D721Med (cell line): ENCODE measurements at places on chromosomes 16 and 17.

DNA sequence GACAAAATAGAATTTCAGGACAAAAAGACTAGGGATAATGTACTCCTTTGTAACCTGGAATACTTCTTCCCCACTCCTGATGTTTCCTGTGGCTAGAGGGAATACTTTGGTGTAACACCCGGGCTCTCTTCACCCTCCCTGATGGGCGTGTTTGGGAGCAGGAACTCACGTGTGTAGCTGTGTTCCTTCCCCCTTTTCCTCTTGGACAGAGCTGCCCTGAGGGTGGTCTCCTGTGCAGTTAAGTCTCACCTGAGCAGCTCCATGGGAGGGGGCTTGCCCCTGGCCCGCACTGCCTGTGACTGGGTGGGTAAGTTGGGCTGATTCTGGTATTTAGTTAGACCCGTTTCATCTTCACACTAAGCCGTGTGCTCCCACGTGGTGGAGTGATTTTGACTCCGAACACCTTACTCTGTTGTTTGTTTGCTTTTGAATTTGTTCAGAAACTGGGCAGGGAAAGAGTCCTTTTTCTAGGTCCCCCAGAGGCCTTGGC is 87.9 kb downstream of the OR1D5 start:
- no peak for DNase-seq

DNA sequence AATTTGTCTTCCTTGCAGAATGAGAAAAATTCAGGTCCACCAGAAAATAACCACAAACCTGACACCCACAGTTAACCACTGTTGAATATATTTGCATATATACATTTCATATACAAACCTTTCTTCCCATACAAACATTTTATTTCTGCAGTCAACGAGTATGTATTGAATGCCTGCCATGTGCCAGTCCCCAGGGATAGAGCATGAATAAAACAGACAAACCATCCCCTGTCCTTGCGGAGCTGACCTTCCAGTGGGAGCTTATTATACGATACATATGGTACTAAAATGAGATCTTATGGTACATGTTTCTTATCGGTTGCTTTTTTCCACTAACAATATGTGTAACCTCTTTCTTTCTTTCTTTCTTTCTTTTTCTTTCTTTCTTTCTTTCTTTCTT is 116.7 kb downstream of the PITPNC1 start:
- DNase-seq = no peak

DNA sequence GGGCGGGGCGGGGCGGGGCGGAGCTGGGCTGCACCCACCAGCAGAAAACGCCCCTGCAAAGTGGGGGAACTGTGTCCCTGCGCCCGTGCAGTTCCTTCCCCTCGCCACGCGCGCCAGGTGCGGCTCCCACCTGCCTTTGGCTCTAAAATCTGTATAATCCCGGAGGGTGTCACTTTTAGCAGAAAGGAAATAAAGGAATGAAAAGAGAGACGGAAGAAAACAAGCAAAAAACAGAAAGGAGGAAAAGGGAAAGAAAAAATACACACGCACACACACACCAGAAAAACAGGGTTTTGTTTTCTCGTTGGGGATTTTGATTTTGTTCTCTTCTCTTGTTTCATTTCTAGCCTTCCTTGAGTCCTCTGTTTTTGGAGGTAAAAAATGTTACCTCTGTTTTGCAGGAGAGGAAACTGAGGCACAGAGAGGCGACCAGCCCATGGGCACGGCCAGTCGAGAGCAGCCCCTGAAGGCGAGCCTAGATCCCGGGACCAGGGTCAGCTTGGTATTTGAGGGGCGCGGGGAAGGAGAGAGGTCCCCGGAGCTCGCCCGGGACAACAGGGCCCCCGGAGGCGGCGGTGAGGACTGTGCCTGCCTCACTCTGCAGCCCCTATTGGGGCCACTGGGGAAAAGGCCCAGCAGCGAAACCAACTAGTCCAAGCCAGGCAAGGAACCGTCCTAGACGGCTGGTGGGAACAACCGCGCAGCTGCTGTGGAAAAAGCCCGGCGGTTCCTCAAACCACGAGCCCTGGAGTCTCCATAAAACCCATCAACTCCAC is 594 bp upstream of the CARHSP1 start:
- no peak for DNase-seq

DNA sequence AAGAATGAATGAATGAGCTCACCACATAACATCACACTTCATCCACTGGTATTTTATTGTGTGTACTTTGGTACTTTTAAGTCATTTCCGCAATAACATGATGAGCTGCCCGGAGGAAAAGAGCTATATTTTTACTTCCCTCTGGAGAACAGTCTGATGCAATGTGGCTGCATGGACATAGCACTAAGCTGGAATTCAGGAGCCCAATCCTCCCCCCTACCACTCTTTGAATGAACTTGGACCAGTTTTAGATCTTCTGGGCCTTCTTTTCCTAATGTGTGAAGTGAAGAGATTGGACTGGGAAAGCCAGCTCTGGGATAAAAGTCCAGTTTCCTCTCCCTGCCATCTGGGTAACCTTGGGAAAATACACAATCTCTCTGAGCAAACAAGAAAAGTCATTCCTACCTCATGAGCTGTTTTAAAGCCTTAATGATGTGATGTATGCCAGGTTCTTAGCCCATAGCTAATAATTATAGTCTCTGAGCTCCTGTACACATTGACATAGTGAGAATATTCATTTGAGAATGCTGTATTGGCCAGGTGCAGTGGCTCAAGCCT is 79.3 kb downstream of the ABCC12 start:
- no peak for DNase-seq

DNA sequence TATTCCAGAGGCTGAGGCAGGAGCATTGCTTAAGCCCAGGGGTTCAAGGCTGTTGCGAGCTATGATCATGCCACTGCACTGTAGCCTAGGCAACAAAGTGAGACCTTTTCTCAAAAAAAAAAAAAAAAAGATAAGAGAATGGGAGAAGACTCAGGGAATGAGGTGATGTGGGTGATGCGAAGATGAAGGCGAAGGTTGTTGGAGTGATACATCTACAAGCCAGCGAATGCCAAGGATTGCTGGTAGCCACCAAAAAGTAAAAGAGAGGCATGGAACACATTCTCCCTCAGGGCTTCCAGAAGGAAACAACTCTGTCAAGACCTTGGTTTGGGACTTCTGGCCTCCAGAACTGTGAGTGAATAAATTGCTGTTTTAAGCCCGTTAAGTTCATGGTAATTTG is 26.0 kb upstream of the CNEP1R1 start:
- DNase-seq = no peak

DNA sequence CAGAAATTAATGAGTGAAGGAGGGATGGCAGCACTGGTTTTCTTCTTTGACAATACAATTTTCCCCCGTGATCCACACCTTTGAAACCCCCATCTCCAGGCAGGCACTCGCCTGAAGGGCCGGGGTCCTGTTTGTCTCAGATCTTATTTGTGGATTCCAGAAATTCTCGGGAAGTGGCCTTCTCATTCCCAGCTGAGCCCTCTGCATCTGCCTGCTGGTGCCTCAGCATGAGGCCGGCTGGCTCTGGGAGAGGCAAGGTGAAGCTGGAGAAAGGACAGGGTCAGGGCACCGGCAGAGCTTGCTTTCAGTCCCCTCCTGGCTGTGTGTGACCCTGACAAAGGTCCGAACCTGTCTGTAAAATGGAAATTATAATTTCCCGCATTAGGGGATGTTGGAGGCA is 35.8 kb upstream of the C1QL1 start:
- no peak for DNase-seq

DNA sequence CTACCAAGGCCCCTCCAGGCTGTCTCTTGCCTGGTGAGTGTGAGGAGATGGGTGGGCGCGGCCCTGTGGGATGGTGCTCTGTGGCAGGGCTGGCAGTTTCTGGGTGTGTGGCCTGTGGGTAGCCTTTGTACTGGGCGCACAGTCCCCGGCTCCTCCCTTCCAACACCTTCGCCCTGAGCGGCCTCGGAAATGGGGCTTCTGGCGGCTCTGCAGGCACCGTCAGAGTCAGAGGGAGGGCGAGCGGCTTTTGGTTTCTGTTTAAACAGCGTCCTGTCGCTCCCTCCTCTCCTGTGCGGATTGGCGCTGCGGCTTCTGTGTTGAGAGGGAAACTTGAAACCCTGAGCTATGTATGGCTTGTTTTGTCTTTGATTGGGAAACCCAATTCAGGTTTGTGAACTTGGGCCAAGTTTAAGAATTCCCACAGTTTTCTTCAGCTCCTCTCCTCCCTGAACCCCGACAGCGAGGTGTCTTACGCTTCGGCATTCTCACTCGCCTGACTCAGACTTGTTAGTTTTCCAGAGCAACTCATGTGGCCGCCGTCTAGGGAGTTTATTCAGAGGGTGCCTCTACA is 8.3 kb upstream of the ZNF750 start:
- DNase-seq = no peak

- no peak for DNase-seq
Measured at GRCh38 chr16:8571061-8571596, 19.2 kb downstream of the TMEM114 start.

DNA sequence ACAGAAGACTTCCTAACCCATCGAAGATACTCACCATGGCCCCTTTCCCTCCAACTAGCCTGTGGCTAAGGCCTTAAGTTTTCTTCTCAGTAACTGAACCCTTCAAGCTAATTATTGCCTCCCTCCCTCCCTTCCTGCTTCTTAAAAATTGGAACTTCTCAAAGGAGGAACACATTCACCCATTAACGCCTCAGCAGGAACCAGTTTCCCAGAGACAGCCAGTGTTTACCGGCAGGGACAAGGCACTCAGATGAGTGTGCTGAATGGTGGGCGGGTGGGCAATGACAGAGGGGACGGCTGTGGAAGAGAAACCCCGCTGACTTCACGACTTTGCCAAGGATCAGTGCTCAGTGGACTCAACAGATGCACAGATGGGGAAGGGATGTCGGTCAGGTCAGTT is 20.3 kb downstream of the PITPNA start:
- DNase-seq = no peak

- no peak for DNase-seq
Measured at GRCh38 chr16:79261481-79261940, 339.0 kb downstream of the MAF start.

GRCh38 chr17:66542967-66543520 is 240.6 kb downstream of the PRKCA start:
- no peak for DNase-seq

DNA sequence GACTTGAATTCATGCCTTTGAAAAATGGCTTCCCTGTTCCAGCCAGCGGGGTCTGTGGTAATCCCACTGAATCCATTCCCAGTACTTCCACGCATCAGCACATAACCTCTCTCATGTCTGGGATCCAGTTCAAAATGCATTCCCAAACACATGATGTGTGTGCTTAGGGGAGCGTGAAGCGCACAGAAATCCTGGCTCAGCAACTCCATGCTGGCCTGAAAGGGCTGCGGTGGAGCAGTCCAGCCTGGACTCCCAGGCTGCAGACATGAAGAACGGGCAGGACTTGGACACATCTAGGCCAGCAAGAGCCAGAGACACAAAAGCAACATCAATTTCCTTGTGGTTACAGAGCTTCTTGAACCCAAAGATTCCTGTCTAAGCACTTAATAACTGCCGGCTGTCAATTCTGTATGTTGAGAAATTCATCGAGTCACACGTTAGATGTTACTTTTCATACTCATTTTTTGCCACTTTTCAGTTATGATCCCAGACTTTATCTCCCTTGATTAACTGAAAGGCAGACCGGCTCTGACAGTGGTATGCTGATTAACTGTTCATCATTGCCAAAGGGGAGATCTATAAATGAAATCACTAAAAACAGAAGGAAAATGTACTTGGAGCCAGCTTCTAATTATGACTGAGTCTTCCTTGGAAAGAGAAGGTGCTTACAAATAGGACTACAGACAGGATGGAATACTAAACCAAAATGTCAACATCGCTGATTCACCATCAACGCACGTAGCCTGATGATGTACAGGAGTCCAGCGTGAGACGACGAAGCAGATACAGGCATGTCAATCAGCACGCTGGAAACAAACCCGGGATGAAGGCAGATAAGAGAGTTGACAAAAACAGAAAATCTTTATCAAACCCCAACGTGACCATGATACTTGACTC is 23.0 kb downstream of the NSMCE1 start:
- DNase-seq = no peak

GRCh38 chr16:72357910-72358309 is 186.0 kb upstream of the PMFBP1 start:
- DNase-seq = no peak

DNA sequence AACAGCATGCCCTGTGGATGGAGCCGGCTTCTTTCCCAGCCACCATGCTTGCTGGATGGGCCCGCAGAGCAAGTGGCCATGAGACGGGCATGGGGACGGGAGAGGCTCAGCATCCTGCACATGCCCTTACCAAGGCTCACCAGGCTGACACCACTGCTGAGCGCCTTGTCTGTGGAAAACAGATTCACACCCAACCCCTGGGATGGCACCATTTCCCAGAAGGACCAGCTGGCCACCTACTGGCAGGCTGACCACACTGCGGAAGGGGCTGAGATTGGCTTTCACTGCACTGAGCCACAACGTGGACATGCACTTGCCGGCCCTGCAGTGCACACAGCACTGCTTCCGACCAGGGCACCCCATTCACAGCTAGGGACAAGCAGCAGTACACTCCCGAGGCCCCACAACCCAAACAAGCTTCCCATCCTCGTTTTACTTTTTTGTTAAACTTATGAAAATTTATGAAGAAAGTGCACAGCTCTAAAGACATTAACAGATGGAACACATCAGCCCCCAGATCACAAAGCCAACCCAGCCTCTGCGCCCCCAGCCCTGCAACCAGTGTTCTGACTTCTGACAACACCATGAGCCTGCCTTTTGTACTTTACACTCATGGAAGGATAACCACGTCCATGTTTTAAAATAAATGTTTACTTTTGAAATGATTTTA is 13.9 kb upstream of the KRTAP17-1 start:
- no peak for DNase-seq

DNA sequence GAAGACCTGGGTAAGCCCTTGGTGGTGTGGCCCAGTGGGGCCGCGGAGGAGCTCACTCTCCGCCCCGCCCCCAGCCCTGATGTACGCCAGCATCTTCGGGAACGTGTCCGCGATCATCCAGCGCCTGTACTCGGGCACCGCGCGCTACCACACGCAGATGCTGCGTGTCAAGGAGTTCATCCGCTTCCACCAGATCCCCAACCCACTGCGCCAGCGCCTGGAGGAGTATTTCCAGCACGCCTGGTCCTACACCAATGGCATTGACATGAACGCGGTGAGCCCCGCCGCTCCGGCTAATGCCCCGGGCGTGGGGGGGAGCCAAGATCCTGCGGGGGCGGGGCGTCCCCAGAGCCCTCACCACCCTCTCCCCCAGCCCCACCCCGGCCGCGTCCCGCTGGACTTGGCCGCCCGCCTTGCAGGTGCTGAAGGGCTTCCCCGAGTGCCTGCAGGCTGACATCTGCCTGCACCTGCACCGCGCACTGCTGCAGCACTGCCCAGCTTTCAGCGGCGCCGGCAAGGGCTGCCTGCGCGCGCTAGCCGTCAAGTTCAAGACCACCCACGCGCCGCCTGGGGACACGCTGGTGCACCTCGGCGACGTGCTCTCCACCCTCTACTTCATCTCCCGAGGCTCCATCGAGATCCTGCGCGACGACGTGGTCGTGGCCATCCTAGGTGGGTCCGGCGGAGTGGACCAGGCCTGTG is 12.1 kb upstream of the DCAF7 start:
- no peak for DNase-seq

DNA sequence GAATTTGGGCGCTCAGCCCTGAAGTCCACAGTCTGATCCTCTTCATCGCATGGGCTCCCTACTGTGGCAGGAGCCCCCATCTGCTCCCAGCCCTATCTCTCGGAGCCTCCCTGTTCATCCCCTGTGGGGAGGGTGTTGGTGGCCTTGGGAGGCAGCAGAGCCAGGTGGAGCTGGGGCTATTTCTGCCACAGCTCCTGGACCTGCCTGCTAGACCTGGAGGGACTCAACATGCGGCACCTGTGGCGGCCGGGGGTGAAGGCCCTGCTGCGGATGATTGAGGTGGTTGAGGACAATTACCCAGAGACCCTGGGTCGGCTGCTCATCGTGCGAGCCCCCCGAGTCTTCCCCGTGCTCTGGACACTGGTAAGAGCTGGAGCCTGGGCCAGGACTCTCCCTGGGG is 30.5 kb downstream of the NAGPA start:
- no peak for DNase-seq

- DNase-seq = no peak
Measured at GRCh38 chr16:2787406-2787805, at the start of gene PRSS33. Gene PRSS33, minus strand, starts transcription at chr16:2787560. Its CDS starts 1,013 bp downstream, at chr16:2786547.
